Heart right ventricle (tissue), 16 donors: ENCODE measurements at places on chromosomes 2 and 18. TPM values are rescaled to one million over a fixed set of nuclear protein-coding genes. Genes with fewer than 3 reads are reported as not detected.

GRCh38 chr2:74530239-74531187 is 780 bp downstream of the HTRA2 start:
- DNase-seq, result no peak

GRCh38 chr2:235514627-235515363 is 21.0 kb downstream of the AGAP1 start:
- DNase-seq, result no peak

GRCh38 chr18:6734726-6735430 is 5.4 kb downstream of the ARHGAP28 start:
- DNase-seq, result no peak

GRCh38 chr18:70154591-70155194 is 50.8 kb downstream of the RTTN start:
- no peak for DNase-seq

- DNase-seq, result no peak
Observed at GRCh38 chr2:241007880-241008710, 9.7 kb downstream of the SNED1 start.

Gene TLX2
- not detected for polyA plus RNA-seq

GRCh38 chr2:215352602-215353001 is 40.7 kb downstream of the ATIC start:
- DNase-seq, result no peak

GRCh38 chr2:170823088-170823897 is 6.6 kb downstream of the GAD1 start:
- DNase-seq, result no peak

- no peak for DNase-seq
Observed at GRCh38 chr18:11808001-11808855, 43.0 kb upstream of the CHMP1B start.

DNA sequence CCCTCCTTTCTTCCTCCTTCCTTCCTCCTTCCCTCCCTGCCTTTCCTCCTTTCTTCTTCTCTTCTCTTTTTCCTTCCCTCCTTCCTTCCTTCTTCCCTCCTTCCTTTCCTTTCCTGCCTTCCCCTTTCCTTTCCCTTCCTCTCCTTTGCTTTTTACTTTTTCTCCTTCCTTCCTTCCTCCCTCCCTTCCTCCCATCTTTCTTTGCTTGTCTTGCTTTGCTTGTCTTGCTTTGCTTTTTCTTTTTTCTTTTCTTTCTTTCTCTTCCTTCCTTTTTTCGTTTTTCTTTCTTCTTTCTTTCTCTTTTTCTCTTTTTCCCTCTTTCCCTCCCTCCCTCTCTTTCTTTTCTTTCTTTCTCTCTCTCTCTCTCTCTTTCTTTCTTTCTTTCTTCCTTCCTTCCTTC is 113.0 kb downstream of the NYAP2 start:
- no peak for DNase-seq

Gene GPBAR1
- 2.3 TPM for polyA plus RNA-seq

GRCh38 chr18:44812426-44812825 is 131.7 kb downstream of the SETBP1 start:
- DNase-seq, result no peak

Gene ZNF892
- polyA plus RNA-seq, result 1.3 TPM

DNA sequence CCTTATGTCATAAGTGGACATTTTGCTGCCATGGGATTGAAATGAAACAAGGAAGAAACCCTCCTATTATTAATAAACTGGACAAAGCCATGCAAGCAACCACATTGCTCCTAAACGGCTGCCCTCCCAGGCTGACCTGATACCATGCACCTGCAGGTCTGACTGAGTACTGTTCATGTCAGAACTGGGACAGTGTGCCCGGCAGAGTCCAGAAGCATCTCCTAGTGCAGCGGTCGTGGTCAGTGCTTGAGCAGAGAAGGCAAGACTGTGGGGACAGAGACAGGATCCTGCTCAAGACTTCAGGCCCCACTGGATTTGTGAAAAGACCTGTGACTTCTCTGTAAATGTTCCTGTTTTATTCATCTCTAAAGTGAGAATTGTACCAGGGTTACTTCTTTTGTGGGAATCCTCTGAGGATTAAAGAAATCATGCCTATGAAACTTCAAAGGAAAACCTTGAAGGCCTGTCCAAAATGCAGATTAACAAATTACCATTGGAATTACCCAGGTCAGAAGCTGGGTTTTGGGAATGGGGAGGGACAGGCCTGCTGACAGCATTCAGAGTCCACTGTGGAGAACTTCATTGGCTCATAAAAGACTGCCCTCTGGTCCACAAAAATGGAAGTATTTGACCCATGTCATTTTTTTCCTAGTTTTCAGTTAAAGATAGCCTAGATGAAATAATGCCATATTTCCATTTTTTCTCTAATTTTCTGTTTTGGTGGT is 13.9 kb downstream of the RNF144A start:
- no peak for DNase-seq

Gene MYO5B
- 0.58 TPM for polyA plus RNA-seq
